ENCODE measurements at places on chromosomes 5 and 9.

- DNase-seq, result no peak
Observed at GRCh38 chr5:78005021-78005785, 229.1 kb upstream of the TBCA start.

DNA sequence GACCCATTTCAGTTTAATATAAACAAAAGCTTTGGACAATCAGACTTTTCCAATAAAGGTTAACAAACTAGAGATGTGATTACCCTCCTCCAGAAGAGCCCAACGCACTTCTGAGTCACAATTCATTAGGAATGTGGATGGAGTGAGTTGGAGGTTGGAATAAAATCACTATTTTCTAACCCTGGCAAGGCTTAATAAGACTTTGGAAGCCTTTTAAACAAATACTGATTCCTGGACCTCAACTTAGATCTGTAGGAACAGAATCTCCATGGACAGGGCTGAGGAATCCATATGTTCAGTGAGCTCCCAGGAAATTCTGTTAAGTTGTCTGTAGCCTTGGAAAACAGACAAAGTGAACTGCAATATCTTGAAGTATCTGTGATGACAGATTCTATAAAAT lies 233.5 kb upstream of the ELL2 start:
- DNase-seq, result no peak

- DNase-seq, result no peak
Observed at GRCh38 chr5:133480366-133480765, 132.0 kb downstream of the FSTL4 start.

DNA sequence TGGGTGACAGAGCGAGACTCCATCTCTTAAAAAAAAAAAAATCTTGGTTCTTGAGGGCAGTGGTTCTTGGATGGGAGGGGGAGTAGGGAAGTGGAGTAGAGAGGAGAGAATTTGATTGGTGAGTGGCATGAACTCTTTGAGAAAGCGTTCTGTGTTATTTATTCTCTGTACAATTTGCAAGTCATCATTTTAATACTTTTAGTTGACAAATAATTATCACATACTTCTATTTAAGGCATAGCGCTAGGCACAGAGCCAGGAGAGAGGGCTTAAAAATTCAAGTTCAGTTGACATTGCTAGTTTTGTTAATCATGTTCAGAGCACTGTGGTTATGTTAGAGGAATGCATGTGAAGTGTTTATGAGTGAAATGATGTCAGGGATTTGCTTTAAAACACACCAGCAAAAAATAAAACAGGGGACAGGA lies 24.6 kb downstream of the HSDL2 start:
- no peak for DNase-seq

DNA sequence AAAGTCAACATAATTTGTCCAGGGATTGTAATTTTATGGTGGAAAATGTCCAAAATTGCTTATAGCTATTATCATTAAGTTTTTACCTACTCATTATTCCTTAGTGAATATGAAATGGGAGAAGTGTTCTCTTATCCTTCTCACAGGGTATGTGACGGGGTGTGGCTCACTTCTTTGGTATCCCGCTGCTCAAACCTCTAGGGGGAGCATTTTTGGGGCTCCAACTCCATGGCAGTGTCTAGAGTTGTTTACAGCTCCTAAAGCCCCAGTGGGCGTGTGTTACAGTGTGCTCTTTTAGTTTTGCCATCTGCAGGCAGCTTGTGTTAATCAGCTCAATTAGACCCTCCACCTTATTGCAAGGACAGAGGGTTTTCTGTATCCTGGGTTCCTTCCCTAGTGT lies 89.4 kb downstream of the CDKN2A start:
- no peak for DNase-seq

- DNase-seq, result no peak
Observed at GRCh38 chr5:3386637-3387036, 209.0 kb upstream of the IRX1 start.

GRCh38 chr5:42994246-42994554 lies 45.9 kb downstream of the ANXA2R start:
- no peak for DNase-seq

GRCh38 chr9:21825637-21826036 lies 23.2 kb downstream of the MTAP start:
- DNase-seq, result no peak

DNA sequence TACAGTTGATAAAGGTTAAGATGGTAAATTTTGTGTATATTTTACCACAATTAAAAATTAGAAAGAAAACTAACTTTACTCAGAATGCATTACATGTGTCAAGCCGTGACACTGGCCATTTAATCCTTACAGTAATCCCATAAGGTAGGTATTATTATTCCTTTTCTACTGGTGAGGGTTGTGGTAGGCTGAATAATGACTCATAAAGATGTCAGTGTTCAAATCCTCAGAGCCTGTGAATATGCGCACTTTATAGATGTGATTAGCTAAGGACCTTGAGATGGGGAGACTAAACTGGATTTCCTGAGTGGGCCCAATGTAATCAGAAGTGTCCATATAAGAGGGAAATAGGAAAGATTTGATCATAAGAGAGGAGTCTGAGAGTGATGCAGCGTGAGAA lies 288.1 kb downstream of the TMEM167A start:
- no peak for DNase-seq

DNA sequence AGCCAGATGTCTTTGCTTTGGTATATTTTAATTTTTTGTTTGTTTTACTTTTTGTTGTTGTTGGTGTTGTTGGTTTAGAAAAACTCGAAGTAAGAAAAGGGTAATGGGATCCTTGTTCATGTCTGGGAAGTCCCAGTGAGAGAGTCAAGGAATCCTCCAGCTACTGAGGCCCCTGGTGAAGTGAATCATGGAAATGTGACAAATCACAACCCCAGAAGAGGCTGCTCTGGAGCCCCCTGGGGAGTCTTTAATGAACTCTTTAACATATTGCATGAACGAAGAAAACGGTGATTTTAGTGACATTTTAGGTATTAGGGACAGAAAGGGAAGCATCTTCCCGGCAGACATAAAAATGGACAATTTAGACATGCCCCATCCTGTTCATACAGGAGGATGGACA lies 41.3 kb downstream of the TMEM174 start:
- no peak for DNase-seq

- no peak for DNase-seq
Observed at GRCh38 chr9:126096340-126096739, 230.3 kb upstream of the MVB12B start.

DNA sequence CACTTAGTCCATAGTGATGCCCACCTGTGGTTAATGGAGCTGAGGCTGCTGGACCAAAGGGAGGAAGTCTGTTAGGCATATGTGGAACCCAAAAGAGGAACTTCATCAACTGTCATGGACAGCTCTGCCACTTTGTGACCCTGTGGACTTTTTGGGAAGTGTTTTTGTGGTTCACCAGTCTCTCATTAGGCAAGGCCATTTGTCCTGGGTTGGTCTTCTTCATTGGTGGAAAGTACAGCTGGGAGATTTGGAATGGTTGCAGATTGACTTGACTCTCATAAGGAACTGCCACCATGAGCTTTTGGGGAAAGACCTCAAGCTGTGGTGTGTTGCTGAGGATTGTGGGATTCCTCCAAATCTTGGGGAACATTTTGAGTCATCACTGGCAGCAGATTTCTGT lies 31.9 kb upstream of the IL12B start:
- no peak for DNase-seq

GRCh38 chr5:16932401-16932800 lies 3.7 kb downstream of the MYO10 start:
- no peak for DNase-seq

- no peak for DNase-seq
Observed at GRCh38 chr9:69582018-69582417, 90.2 kb downstream of the APBA1 start.

GRCh38 chr9:35522187-35522586 lies 32.3 kb downstream of the RUSC2 start:
- DNase-seq, result no peak

DNA sequence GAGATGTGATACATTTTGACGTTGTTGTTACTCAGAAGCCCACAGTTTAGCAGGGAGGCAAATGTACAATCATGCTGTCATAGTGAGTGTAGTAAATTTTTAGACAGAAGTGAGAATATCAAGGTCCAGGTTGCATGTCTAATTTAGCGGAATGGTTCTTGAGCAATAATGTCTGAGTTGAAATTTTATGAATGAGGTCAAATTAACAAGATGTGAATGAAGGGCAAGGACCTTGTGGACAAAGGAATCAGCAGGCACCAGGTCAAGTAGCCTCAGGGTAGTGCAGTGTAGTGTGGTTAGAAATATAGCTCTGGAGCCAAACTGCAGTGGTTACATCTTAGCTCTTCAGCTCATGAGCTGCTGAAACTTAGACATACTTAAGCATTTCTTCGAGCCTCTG lies 36.2 kb downstream of the TNFSF8 start:
- no peak for DNase-seq

- no peak for DNase-seq
Observed at GRCh38 chr5:74616236-74617146, 24.0 kb downstream of the ENC1 start.

GRCh38 chr5:142845402-142845921 lies 75.3 kb downstream of the ARHGAP26 start:
- no peak for DNase-seq

DNA sequence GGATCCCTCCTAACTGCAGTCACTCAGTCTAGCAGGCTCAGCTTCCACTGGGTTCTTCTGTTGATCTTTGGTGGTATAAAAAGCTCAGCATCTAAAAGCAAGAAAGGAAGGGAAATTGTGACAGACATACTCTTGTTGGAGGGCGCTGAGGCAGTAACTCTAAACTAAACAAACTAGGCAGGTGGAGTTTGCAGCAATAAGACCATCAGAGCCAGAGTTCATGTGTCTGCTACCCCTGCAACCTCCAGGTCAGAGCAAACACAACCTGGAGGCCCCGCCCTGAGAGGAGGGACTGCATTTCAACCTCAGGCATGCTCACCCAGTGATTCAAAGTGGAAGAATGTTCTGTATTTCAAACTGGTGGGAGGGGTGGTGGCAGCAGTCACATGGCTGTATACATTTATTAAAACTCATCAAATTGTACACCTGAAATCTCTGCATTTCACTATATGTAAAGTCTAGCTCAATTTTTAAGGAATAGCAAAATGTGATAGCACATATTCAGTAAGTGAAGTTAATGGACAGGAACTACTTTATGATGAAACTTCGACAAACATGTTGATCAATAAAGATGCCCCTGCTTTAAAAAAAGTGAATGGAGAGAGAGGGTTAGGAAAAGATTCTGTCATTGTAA lies 7.1 kb downstream of the ACTL7A start:
- DNase-seq, result no peak

DNA sequence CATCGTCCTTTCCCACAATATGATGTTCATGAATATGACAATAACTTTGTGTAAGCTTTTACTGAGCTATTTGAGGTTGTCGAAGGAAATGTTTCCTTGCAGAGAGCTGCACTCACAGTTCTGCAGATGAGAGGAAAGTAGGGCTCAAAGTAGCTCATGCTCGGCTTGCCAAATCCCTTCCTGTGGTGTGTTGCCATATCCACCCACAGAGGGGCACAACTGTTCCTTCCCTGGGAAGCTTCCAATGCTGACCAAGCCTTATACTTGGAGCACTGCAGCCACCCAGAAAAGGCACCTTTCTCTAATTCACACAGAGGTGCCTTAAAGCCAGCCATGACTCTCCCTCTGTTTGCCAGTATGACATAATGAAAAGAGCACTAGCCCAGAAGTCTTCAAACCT lies 390.3 kb downstream of the CAAP1 start:
- DNase-seq, result no peak

GRCh38 chr5:135150767-135151166 lies 116.7 kb upstream of the PITX1 start:
- DNase-seq, result no peak

DNA sequence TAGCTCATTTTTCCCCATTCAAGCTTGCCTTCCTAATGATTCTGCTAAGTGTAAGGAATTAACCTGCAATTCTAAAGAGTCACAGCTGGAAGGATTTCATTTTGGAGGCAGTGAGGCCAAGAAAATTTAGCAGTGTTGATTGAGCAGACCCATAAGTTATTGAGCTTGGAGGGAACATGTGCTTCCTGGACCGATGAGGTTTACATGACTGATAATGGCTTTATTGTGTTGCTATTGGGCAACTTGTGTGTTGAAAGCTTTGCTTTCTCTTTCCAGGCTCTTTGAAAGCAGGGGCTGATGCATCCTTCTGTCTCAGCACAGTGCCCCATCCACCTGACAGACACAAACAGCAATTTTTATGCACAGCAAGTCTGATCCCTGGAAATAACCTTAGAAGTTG lies 398.9 kb upstream of the PCSK5 start:
- no peak for DNase-seq

DNA sequence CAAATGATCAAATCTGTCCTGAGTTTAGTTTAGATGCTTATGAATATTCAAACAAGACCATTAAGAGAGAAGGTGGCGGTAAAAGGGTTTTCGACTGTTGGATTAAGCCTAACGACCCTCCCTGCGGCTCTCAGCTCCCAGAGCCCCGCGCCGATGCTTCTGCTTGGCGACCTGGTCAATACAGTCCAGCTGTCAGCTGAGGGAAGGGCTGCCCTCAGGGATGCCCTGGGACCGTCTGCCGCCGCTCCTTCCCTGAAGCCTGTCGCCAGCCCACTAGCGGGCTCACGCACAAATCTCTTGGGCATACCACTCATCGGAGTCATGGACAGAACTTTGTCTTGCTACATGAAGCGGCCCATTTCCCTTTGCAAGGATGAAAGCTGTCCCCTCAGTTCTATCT lies 136.6 kb upstream of the RAPGEF1 start:
- DNase-seq, result no peak

GRCh38 chr5:76821136-76821535 lies 2.3 kb downstream of the F2RL1 start:
- DNase-seq, result no peak

GRCh38 chr5:56251918-56252553 lies 18.9 kb upstream of the ANKRD55 start:
- DNase-seq, result no peak

DNA sequence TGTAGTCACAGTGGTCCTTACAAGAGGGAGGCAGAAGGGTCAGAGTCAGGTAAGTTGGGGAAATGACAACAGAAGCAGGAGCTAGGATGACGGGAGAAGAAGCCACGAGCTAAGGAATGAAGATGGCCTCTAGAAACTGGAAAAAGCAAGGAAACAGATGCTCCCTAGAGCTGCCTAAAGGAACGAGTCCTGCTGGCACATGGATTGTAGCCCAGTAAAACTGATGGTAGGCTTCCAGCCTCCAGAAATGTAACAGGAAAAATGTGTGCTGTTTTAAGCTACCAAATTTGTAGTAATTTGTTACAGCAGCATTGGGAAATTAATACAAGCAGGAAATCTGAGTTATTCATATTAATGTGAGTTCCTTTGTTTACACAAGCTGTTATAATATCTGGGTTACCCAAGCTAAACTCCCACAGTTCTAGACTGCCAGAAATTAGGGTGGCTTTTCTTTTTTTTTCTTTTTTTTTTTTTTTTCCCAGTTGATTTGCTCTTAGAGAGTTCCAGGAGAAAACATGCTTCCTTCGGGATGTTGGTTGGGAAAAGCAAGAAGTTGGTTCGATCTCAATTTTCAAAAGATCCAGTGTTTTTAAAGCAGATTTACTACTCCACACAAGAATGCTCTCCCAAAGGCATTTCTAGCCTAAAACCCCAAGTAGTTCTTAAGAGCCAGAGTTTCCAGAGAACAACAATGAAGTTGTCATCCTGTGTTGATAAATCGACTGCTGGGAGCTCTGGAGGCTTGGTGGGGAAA lies 400.0 kb upstream of the SLC24A2 start:
- DNase-seq, result no peak
